Naive thymus-derived CD4-positive, alpha-beta T cell (primary cell): ENCODE measurements at places on chromosomes 11 and 22.

GRCh38 chr11:35618497-35619115, 346 bp downstream of the FJX1 start:
- peak; percentile 39 for DNase-seq

DNA sequence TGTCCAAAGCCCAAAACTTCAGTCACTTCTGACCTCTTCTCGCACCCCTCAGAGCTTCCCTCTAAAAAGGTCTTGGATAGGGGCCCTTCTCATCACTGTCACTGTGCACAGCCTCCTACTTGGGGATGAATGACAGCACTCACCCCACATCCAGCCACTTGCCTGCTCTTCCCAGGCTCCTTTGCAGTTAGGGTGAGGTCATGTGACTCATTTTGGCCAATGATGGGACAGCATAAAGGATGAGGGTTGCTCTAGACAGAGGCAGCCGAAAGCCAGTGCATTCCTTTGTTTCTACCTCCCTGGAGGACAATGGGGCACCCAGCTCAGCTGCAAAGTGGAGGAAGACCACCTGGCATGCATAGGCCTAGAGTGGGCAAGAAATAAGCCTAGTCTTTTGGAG, 1413.3 kb downstream of the TBC1D22A start:
- no peak for DNase-seq

- DNase-seq = no peak
Measured at GRCh38 chr11:10310301-10310841, 5.5 kb downstream of the ADM start.

GRCh38 chr22:20272174-20272573, 4.1 kb upstream of the RTN4R start:
- no peak for DNase-seq

DNA sequence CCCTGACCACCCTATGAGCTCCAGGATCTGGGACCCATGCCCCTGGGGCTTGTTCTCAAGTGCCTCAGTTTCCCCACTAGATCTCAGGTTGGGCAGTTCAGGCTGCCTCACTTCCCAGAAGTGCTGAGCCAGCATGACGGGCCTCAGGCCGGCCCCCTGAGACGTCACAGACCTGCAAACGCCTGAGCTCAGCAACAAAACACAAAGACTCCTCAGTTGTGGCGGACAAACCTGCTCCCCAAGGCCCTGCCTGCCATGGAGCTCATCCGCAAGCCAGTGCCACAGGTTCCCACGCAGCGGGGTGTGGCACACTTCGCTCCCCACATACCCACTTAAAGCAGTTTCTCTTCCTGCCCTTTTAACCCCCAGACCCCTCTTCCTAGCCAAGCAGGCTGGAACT, 45.2 kb downstream of the NECTIN1 start:
- no peak for DNase-seq

GRCh38 chr11:95084509-95084908, 5.1 kb upstream of the ENDOD1 start:
- DNase-seq = no peak
